ENCODE measurements at places on chromosomes 4 and X. TPM values are rescaled to one million over a fixed set of nuclear protein-coding genes. Genes with fewer than 3 reads are reported as not detected.

- H3K36me3 ChIP-seq = no peaks in the 10 kb centered on the region
- H3K27ac ChIP-seq = no peak overlapping the region
- H3K4me3 ChIP-seq = no peak overlapping the region
- H3K27me3 ChIP-seq = no peaks in the 10 kb centered on the region
- no peaks in the 10 kb centered on the region for H3K4me1 ChIP-seq
These were observed 12.7 kb upstream of the UBA6 start for GRCh38 chr4:67713529-67714247.

The SPATA4 gene
- 4.1 TPM for total RNA-seq

DNA sequence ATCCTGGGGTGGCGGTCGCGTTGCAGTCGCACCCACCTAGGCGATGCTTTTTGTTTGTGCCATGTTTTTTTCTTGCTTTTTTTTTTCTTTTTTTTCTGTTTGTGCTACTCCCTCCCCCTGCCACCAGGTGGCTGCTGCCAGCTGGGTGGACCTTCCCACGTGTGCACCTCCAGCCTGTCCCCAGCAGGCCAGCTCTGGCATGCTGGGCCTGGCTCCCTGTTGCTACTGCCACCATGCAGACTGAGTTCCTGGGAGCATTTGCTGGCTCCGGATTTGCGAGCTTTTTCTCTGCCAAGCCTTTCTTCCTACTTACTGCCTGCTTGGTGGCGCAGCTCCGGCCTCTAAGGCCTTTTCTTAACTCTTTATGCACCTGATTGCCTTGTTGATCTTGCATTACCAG is 161.2 kb upstream of the WDFY3 start:
- no peaks in the 10 kb centered on the region for H3K27me3 ChIP-seq
- no peak overlapping the region for H3K4me3 ChIP-seq
- DNase-seq = peak; percentile 35

GRCh38 chr4:20279381-20279780 is 27.7 kb downstream of the SLIT2 start:
- H3K4me1 ChIP-seq = peaks cover 23% of the 10 kb centered on the region
- H3K27me3 ChIP-seq = no peaks in the 10 kb centered on the region

The SMIM31 gene
- total RNA-seq = 3.8 TPM

- H3K27ac ChIP-seq = peak overlapping the region; percentile 91
- peaks cover 15% of the 10 kb centered on the region for H3K36me3 ChIP-seq
- H3K4me3 ChIP-seq = peak overlapping the region; percentile 93
- peaks cover 8% of the 10 kb centered on the region for H3K4me1 ChIP-seq
These were observed 552 bp downstream of the ADH5 start for GRCh38 chr4:99088023-99088449.
